Hematopoietic multipotent progenitor cell treated with erythropoietin and hydrocortisone succinate and interleukin-3 and kit ligand, for 15 days (in vitro differentiated cells): ENCODE measurements at places on chromosomes 11 and 22.

GRCh38 chr11:117928446-117929141 lies 608 bp downstream of the TMPRSS13 start:
- no peak for DNase-seq

DNA sequence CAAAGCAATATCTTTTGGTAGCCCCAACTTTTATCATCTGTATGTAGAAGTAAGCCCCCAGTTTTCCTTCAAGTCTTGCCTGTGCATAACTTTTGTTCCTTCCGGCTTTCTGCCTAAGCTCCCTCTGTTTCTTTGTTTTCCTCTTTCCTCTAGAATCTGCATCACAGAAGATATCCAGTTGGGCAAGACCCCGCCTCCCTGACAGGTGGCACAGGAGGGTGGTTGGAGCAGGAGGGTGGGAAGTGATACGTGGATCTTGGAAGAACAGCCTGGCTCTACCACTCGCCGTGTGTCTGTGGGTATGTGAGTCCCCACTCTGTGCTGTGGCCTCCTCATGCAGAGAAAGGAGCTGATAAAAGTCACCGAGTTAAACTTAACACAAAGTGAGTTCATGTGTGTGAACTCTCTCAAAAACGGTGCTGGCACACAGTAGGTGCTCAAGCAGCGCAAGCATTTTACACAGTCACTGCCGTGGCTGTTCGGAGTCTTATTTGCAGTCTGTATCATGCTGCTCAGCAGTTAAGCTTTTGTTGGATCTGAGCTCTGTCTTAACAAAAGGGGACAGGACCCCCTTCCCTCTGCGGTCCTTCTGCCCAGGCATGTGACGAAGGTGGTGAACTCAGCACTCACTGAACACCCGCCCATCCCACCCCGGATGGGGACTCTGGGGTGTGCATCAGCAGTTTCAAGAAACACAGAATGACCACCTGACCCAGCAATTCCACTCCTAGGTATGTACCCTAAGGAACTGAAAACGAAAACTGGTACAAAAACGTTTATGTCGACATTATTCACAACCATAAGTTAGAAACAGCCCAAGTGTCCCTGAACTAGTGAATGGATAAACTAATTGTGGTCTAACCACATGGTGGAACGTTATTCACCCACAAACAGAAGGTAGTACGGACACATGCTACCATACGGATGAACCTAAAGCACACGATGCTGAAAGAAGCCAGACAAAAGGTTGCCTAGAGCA lies 249.1 kb downstream of the CTTN start:
- no peak for DNase-seq

GRCh38 chr11:111001986-111002611 lies 243.4 kb upstream of the POU2AF2 start:
- no peak for DNase-seq

GRCh38 chr11:3042496-3043314 lies 14.5 kb downstream of the CARS1 start:
- DNase-seq, result no peak

- DNase-seq, result no peak
These were observed 191.0 kb downstream of the MIAT start for GRCh38 chr22:26848244-26848920.
